Activated naive CD4-positive, alpha-beta T cell treated with anti-CD3 and anti-CD28 coated beads for 36 hours (primary cell): ENCODE measurements at places on chromosomes 2 and 18. TPM values are rescaled to one million over a fixed set of nuclear protein-coding genes. Genes with fewer than 3 reads are reported as not detected.

The HAUS1 gene
- total RNA-seq, result 59.4 TPM

DNA sequence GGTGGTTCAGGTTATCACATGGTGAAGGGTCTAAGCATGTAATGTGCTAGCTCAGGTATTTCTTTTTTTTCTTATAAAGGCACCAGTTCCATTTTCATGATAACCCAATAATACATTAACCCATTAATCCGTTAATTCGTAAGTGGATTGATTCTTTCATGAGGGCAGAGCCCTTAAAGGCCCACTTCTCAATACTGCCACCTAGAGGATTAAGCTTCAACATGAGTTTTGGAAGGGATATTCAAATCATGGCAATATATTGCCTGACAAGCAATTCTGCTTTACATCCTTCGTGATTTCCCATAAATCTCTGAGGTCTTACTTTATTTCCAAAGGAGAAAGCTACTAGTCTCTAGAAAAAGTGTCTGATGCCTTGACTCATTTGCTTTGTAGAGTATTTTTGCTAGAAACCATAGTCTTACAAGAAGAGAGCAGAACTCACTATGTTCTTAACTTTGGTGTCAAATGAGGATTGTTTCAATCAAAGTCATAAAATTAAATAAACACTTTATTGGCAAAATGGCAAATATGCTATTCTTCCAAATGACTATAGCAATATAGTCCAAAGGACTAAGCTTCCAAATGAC lies 271.3 kb downstream of the KCNS3 start:
- H3K27me3 ChIP-seq, result peaks cover 6% of the 10 kb centered on the region
- H3K36me3 ChIP-seq, result no peaks in the 10 kb centered on the region
- H3K4me3 ChIP-seq, result no peak overlapping the region
- H3K4me1 ChIP-seq, result no peaks in the 10 kb centered on the region

DNA sequence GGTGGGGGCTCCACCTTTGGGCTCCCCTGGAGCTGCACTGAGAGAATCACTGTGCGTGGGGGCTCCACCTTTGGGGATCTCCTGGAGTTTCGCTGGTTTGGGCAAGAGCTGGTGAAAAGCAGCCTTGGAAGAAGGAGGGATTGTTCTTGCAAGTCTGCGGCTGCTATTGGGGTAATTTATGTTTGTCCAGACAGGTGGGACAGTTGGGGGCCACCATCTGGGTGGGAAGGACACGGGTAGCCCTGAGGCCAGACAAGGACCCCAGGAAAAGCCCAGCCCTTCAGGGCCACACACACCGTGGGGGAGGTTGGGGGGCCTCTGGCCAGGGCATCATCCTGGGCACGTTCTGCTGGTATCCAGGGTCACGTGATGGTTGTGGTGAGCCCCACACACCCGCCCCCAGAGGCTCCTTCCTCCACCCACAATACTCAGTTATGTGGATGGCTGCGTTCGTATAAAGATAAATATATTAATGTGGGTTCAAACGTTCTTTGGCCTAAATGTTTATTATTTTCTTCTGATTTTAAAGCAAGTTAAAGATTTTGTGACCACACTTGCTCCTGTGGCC lies 47.7 kb downstream of the TPO start:
- no peak overlapping the region for H3K4me3 ChIP-seq
- H3K4me1 ChIP-seq, result no peaks in the 10 kb centered on the region
- no peak overlapping the region for H3K27ac ChIP-seq
- no peaks in the 10 kb centered on the region for H3K27me3 ChIP-seq

DNA sequence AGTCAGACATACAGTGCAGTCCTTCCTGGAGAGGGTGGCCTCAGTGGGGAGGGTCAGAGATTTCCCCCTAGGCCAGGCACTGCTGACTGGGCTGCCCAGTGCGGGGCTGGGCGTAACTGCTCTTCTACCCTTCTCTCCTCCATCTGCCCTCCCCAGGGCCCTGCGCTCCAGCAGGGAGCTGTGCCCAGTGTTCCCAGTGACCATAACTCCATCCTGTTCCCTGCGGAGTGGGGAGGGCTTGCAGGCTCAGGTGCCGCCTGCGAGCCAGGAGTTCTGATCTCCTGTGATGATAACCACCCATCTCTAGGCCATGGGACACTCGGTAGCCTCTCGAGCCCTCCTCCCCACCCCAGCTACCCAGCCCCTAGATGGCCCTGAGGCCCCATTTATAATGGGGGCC lies 107.6 kb downstream of the SMAD7 start:
- H3K36me3 ChIP-seq, result no peaks in the 10 kb centered on the region
- H3K27ac ChIP-seq, result no peak overlapping the region
- peaks cover 50% of the 10 kb centered on the region for H3K4me1 ChIP-seq
- DNase-seq, result no peak

The NLRC4 gene
- total RNA-seq, result not detected

The METAP1D gene
- 3.4 TPM for total RNA-seq

- peaks cover 2% of the 10 kb centered on the region for H3K27me3 ChIP-seq
- no peak overlapping the region for H3K4me3 ChIP-seq
- H3K27ac ChIP-seq, result no peak overlapping the region
- no peaks in the 10 kb centered on the region for H3K36me3 ChIP-seq
Measured at GRCh38 chr2:83953697-83954096, 505.4 kb downstream of the SUCLG1 start.

DNA sequence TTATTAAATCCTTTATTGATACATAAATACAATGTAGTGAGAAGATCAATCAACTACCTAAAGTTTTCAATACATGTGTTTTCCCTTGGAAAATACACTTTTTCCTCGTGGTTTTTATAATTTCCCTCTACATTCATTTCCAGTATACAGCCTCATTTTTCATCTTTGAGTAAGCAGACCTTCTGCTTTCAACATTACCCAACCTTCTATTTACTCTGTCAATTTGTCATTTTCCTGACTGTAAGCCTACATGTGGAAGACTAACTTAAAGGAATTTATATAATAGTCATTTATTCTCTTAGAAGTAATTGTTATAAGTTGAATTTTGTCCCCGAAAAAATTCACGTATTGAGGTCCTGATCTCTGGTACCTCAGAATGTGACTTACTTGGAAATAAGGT lies 594.0 kb downstream of the NUP35 start:
- no peaks in the 10 kb centered on the region for H3K27me3 ChIP-seq
- H3K4me1 ChIP-seq, result no peaks in the 10 kb centered on the region
- DNase-seq, result no peak
- no peak overlapping the region for H3K4me3 ChIP-seq

DNA sequence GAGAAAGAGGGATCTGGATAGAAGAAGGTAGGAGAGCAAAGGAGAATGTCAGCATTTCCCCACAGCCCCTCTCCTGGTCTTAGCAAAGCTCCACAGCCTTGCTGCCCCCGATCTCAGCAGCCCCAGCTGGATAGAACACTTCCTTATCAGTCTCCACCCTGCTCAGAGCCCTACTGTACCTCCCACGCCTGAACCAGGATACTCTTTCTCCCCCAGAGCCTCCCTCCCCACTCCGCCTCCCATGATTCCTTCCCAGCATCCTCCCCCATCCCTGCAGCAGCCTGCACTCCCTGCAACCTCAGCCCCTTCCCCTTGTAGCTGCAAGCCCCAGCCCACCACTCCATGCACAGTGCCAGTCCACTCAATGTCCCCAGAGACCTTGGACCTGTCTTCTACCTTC lies 25.8 kb downstream of the PLB1 start:
- no peak overlapping the region for H3K27ac ChIP-seq
- no peaks in the 10 kb centered on the region for H3K36me3 ChIP-seq
- peaks cover 30% of the 10 kb centered on the region for H3K27me3 ChIP-seq
- DNase-seq, result no peak

The ST8SIA5 gene
- not detected for total RNA-seq
